GM23248 (cell line): ENCODE measurements at places on chromosomes 13 and 19. TPM values are rescaled to one million over a fixed set of nuclear protein-coding genes. Genes with fewer than 3 reads are reported as not detected.
A peak's percentile ranks its signal among the peaks of the same experiment; 100 is the strongest.

DNA sequence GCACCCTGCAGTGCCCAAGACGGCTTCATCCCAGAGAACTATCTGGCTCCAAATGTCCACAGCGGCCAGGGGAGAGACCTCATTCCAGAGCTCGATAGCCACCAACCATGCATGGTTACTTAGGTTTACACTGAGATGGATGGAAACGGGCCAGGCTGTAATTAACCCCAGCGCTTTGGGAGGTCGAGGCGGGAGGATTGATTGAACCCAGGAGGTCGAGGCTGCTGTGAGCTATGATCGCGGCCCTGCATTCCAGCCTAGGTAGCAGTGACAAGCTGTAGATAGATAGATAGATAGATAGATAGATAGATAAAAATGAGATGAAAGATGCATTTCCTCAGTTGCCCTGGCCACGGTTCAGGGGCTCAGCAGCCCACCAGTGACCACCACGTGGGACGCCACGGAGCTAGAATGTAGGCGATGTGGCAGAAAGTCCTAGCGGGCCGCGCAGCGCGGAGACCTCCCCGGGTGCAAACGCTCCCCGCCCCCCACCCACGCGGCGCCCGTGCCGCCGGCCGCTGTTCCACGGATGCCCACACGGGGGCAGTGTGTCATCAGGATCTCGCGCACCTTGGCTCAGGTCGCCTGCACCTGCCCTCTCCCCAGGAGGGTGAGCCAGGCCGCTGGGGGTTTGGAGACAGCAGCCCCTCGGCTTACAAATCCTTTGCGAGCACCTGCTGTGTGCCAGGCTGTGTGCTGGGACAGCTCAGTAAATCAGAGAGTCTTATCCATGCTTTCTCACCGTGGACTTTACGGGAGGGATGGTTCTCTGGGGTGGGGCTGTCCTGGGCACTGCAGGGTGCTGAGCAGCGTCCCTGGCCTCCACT lies 13.5 kb upstream of the TLE5 start:
- DNase-seq = peak; percentile 55

- peak; percentile 52 for DNase-seq
Measured at GRCh38 chr19:18649371-18650020, 12.7 kb downstream of the KLHL26 start.

GRCh38 chr13:87684850-87685742 lies 13.9 kb downstream of the SLITRK5 start:
- peak; percentile 21 for DNase-seq

- peak; percentile 63 for DNase-seq
Measured at GRCh38 chr19:48842789-48843162, 6.5 kb upstream of the HSD17B14 start.

ZNF780A gene
- total RNA-seq = 6.1 and 7.2 TPM in 2 replicates

TEX29 gene
- total RNA-seq = not detected in 2 replicates

ALOX5AP gene
- total RNA-seq = not detected in 2 replicates

DNA sequence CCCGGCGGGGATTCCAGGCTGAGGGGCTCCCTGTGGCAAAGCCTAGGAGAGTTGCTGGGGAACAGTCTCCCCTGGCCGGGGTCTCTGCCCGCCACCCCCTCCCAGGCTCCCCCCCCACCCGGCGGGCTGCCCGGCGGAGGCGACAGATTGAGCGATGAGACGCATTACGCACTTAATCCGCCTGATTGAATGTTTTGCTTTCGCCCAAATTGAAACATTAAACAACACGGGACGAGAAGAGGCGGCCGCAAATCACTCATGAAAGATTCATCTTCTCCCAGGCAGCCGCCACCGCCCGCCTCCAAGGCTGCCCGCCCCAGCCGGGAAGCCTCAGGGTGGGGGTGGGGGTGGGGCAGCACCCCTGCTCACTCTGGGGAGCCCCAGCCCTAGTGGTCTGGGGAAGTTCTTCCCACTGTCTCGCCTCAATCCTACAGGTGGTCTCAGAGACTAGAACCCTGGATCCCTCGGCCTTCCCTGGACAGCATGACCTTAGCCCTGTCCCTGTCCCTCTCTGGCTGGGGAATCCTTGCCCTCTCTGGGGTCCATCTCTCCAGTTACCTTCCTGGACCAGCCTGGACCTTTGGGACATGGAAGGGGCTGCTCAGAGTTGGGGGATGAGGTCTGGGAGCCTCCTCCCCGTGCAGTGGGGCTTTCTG lies 7.6 kb upstream of the ERFL start:
- DNase-seq = peak; percentile 72

DNA sequence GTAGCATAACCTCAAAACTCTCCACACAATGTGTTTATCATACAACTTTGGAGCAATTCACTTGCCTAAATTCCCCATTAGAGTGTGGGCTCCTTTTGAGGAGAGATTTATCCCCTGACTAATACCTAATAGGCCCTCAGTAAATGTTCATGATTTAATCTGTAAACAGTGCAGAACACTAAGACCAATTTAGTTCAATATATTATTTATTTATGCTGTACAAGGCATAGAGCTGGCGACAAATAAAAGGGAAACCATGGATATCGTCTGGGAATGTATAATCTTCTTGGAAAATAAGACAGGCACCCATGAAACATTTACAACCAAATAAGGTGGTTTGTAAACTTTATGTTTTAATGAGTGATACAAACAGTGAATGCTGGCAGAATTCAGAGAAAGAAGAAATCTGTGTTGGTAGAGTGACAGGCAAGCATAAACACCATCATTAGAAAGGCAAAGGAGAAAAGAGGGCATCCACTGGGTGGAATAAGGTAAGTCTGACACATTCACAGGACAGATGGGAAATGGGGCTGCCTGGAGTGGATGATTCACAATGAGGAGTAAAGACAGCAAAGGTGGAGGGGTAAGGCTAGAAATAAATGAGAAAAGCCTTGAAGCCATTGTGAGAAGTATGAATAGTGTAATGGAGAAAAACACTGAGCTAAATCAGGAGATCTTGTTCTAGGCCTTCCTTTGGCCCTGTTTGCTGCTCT lies 106.1 kb upstream of the MIR17HG start:
- DNase-seq = no peak

FGF14 gene
- total RNA-seq = under 0.01 TPM in 1 of 2 replicates, not detected in the other

DNA sequence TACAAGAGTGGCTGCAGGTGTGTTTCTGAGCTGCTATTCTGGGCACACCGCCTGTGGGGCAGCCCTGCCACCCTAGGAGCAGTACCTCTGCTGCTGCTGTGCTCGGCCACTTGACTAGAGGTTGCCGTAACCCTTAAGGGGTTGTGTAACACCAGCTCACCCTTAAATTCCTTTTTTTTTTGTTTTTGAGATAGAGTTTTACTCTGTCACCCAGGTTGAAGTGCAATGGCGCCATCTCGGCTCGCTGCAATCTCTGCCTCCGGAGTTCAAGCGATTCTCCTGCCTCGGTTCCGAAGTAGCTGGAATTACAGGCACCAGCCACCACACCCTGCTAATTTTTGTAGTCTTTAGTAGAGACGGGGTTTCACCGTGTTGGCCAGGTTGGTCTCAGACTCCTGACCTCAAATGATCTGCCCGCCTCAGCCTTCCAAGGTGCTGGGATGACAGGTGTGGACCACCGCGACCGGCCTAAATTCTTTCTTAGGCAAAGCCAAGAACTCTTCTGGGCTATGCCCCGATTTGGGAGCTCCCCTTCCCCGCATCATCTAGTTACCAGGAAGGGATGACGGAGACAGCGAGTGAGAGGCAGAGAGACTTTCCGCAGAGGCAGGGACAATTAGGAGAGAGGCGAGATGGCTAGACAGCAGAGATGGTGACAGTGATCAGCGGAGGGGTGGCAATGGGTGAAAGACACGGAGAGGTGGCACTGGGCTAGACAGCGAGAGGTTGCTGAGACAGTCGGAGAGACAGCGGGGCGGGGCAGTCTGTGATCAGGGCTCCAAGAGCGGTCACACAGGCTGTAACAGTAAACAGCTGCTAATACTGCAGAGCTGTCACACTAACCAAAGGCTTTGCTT lies 4.4 kb upstream of the LILRA5 start:
- DNase-seq = no peak

FFAR3 gene
- total RNA-seq = not detected in 2 replicates

- DNase-seq = no peak
Measured at GRCh38 chr19:15292847-15293582, 39.3 kb downstream of the BRD4 start.

DNA sequence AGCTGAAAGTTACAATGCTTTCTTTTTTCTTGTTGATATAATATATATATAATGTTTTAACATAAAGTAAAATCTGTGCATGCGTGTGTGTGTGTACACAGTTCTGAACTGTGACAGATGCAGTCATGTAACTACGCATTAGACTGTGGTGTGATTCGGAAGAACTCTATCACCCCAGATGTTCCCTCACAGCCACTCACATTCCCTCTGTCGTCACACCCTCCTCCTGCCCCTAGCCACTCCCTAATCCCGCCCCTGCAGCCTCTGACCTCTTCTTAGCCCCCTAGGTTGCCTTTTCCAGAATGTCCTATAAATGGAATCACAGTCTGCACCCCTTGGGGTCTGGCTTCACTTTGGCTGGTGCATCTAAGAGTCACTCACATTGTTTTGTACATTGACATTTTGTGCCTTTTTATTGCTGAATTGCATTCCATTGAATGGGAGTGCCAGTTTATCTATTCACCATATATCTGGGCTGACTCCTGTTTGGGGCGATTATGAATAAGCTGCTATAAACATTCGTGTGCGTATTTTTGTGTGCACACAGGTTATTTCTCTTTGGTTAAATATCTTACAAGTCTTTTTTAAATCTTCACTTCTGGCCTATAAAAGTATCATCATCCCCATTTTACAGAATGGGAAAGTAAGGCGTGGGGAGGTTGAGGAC lies 20.4 kb downstream of the DHRS12 start:
- DNase-seq = no peak

DNA sequence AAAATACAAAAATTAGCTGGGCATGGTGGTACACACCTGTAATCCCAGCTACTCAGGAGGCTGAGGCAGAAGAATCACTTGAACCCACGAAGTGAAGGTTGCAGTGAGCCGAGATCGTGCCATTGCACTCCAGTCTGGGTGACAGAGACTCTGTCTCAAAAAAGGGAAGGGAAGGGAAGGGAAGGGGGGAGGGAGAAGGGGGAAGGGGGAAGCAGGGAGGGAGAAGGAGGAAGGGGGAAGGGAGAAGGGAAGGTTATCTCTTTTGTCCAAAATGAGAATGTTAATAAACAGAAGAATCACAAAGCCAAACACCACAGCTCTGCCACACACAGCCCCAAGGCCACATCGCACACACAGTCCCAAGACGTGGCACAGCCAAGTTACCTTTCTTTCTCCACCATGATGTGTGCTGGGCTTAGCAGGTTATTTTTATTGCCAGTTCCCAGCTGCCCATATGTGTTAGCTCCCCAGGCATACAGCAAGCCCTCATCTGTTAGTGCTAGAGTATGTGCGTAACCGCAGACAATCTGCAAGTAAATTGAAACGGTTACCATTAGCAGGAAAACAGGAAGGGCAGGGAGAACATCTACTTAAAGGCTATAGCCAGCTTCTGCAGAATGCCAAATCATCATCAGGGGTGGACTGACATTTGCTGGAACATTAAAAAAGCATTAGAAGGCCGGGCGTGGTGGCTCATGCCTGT lies 34.3 kb downstream of the RCBTB1 start:
- no peak for DNase-seq

C3 gene
- total RNA-seq = 3.1 and 5.6 TPM in 2 replicates

- no peak for DNase-seq
Measured at GRCh38 chr13:72508392-72508791, 219.0 kb downstream of the MZT1 start.

DNA sequence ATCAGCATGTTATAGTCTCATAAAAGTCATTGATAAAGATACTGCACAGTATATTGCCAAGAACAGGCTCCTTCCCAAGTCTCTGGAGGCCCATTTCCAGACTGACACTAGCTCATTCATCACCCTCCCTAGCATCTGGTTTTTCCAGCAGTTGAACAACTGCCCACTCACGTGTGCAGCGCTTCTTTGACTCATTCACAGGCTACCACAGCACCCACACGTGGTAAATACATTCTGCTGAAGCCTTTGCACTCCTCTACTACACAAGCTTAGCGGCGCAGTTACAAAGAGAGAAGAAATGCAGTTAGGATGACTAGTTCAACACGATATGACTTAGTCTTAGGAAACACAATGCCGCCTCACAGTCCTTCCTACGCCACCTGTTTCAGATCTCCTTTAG lies 87.7 kb downstream of the DOCK9 start:
- DNase-seq = peak; percentile 93

DNA sequence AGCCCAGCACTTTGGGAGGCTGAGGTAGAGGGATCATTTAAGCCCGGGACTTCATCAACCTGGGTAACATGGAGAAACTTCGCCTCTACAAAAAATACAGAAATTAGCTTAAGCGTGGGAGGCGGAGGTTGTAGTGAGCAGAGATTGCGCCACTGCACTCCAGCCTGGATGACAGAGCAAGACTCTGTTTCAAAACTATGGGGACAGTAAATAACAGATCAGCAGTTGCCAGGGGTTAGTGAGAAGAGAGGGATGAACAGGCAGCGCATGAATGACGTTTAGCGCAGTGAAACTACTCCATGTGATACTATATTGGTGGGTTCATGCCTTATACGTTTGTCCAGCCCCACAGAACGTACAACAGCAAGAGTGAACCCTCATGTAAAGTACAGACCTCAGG lies 7.1 kb upstream of the ICAM3 start:
- DNase-seq = peak; percentile 47

GRCh38 chr19:35318679-35319448 lies 10.1 kb upstream of the CD22 start:
- peak; percentile 97 for DNase-seq

DNA sequence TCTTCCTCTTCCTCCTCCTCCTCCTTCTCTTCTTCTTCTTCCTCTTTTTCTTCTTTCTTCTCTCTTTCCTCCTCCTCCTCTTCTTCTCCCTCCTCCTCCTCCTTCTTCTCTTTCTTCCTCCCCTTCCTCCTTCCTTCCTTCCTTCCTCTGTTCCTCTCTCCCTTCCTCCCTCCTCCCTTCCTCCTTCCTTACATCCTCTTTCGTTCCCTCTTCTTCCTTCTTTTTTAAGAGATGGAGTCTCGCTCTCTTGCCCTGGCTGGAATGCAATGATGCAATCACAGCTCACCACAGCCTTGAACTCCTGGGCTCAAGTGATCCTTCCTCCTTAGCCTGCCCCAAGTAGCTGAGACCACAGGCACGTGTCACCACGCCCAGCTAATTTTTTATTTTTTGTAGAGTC lies 13.2 kb downstream of the EHD2 start:
- peak; percentile 61 for DNase-seq

DNA sequence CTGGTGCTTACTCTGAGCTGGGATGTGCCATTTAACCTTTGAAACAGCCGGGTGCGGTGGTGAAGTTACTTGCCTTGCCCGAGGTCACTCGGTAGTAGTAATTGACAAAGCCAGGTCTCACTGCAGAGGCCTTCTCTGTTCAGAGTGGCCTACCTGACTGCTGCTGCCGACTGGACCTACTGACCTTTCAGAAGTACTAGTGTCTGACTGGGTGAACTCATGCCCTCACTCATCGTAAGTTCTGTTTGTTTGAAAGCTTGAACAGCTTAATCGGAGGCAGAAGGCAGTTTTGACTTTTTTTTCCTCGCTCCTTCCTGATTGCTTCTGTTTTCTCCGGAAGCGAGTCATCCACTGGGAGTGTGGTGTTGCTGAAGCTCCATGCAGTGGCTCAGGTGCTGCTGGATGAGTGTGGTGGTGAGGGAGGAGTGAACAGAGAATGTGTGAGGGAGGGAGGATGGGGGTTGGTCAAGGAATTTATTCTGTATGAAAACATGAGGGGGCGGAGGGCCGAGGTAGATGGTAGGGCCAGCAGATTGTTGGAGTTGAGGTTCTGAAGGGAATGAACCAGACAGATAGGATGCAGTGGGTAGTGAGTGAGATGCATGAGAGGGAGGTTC lies 2.7 kb downstream of the SPINT2 start:
- peak; percentile 72 for DNase-seq

GRCh38 chr19:53177986-53178385 lies 15.2 kb downstream of the ZNF665 start:
- DNase-seq = no peak

GRCh38 chr19:30873003-30873402 lies 476.2 kb downstream of the TSHZ3 start:
- DNase-seq = no peak
